CD4-positive, alpha-beta memory T cell (primary cell): ENCODE measurements at places on chromosomes 3 and 15.

GRCh38 chr15:57255751-57256341 lies 120.5 kb upstream of the CGNL1 start:
- no peak for DNase-seq

- DNase-seq, result no peak
Observed at GRCh38 chr3:62233065-62233464, 140.3 kb downstream of the FEZF2 start.

DNA sequence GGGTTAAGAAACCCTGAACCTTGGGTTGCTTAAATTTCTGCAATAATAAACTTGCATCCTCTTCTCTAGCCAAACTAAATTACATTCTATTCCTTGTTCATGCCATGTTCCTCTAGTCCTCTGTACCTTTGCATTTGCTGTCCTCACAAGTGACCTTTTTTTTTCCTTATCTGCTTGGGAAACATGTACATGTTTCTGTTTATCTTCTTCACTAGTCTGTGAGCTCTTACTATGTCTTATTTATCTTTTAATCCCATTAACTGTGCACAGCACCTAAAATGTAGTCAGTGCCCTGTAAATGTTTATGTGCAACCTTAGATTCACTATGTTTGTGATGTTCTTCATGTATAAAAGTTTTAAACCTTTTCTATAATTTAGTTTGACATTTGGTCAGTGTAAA lies 61.9 kb downstream of the REC114 start:
- no peak for DNase-seq

- no peak for DNase-seq
Observed at GRCh38 chr3:184389935-184390528, 10.2 kb downstream of the CHRD start.

- no peak for DNase-seq
Observed at GRCh38 chr3:152270937-152271336, 2.2 kb downstream of the MBNL1 start.

DNA sequence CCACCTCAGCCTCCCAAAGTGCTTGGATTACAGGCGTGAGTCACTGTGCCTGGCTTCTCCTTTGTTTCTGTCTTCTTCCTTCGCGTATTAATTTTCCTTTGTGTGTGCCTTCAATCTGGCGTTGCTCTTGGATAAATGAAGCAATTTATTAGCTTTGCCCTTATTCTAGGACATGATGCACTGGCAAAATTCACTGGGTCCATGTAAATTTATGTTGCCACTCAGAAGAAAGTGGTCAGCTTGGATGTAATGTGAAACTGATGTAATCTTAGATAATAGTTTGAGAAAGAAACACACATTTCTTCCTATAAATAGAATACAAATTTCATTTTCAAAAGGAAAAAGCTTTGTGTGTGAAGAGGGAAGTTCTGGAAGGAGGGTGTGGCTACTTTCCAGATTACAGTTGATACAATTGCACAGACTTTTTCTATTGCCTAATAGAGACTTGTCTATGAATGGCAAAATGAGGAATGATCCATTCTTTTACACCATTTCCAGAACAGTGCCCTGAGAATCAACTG lies 23.3 kb upstream of the ATP1B3 start:
- no peak for DNase-seq

DNA sequence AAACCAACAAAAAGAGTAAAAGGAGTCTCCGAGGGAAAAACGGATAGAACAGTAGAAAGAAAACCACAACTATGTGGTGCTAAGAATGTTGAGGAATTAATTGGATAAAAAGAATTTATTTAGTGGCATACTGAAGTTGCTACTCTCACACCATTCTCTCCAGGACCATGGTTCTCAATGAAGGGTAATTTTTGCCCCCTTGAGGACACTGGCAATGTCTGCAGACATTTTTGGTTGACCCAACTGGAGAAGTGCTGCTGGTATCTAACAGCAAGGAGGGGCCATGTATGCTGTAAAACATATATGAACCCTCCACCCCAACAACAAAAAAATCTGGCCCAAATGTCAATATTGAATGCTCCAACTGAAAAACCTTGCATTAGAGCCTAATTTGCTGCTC lies 85.9 kb upstream of the CSPG5 start:
- DNase-seq, result no peak

DNA sequence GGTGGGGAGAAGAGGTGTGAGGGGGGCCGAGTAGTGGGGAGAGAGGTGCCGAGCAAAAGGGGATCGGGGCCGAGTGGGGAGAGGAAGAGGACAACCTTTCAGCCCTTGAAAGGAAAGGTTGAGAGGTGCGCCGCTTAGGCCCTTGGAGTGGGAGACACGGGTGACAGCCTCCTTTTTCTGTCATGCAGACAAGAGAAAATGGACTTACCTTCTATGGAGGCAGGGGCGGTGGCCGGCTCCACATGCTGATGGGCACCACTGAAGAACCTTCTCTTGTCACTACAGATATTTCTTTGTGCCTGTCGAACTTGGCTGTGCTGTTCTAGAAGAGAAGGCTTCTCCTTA lies 421 bp downstream of the KLHL18 start:
- no peak for DNase-seq

- no peak for DNase-seq
Observed at GRCh38 chr15:42796955-42797782, 60.2 kb upstream of the CDAN1 start.

DNA sequence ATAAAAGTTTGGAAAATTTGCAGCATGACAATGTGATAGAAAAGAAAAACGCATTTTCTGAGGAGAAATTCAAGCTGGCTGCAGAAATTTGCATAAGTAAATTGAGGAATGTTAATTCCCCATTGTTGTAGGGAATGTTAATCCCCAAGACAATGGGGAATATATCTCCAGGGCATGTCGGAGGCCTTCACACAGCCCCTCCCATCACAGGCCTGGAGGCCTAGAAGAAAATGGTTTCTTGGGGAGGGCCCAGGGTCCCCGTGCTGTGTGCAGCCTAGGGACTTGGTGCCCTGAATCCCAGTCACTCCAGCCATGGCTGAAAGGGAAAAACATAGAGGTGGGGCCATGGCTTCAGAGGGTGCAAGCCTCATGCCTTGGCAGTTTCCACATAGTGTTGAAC lies 101.1 kb downstream of the BOC start:
- DNase-seq, result no peak

DNA sequence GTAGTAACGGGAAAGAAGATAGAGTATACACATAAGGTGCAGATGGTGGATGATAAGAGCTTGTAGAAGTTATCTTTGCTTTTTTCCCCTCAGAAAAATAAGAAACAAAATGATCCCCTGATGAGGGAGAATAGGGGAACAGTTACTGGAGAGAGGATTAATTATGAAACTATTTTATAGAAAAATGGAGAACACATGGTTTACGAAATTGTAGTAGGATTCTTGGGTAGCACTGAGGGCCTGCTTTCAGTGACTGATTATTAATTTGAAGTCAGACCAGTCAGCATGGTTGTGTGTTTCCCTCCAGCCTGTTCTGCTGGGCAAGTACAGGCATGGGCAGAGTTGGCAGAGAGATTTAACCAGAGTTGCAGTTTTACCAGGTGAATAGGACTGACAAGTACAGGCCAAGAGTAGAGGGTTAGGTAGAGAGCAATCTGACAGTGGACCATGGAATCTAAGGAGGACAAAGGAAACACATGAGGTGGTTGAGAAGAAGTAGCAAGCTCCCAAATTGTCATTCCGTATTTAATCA lies 5.9 kb downstream of the SLC49A4 start:
- DNase-seq, result no peak

GRCh38 chr15:56234804-56235203 lies 8.9 kb downstream of the RFX7 start:
- no peak for DNase-seq

GRCh38 chr3:174229916-174230315 lies 629.2 kb upstream of the NAALADL2 start:
- DNase-seq, result no peak

GRCh38 chr15:40320931-40321371 lies 2.5 kb upstream of the INAFM2 start:
- DNase-seq, result peak; percentile 70

DNA sequence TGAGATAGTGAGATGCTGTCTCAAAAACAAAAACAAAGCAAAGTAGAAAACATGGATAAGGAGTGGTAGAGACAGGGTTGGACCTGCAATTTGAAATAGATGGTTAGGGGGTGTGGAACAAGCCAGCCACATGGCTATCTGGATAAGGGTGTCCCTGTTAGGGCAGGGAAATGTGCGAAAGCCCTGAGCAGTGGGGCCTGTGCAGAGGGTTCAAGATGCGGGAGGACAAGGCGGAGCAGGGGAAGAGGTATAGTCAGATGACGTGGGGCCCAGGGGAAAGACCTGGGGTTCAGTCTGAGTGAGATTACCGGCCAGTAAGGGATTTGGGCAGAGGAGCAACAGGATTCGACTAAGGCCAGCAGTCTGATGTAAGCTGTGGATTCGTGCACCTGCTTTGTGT lies 18.4 kb upstream of the NR2E3 start:
- no peak for DNase-seq

DNA sequence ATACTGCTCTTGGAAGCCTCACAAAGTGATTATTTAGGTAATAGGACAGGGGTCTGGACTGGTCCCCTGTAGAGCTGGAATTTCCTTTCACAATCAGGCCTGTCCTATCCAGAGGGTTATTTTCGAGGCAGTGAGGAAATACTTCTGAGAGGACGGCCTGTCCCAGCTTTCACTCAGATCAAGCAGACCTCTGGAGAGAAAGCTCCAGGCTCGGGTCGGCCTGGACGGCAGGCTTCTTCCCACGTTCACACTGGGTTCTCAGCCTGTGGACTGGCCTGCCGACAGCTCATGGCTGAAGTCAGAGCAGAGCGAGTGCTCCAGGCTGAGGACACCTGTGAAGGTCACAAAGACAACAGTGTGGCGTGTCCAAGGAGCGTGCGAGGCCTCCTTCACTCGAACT lies 405.3 kb downstream of the VPS13C start:
- DNase-seq, result no peak

DNA sequence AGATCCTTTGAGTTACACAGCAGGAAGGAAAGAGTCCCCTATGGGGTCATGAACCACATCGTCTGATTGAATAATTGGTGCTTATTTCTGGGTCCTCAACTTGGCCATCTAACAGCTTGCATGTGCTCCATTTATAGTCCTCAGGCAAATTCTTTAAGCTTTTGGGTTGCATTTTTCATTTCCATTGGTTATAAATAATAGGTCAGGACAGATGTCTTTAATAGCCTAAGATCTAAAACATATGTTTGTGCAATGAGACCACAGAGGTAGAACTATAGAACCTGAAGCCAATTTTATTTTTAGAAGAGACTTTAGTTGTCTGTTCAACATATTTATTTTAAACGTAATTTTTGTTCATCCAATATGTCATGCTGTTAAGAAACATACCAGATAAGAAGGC lies 43.2 kb downstream of the CD200R1L start:
- DNase-seq, result no peak
